ENCODE measurements at places on chromosomes 6 and 20. TPM values are rescaled to one million over a fixed set of nuclear protein-coding genes. Genes with fewer than 3 reads are reported as not detected.

The OVOL2 gene
- not detected for total RNA-seq

The MYBL2 gene
- total RNA-seq: 0.66 TPM

The SMOC2 gene
- total RNA-seq: 0.58 TPM

The KIF25 gene
- total RNA-seq: not detected

The MAP1LC3A gene
- 39.6 TPM for total RNA-seq

The SLC17A5 gene
- total RNA-seq: 13.9 TPM

The SLC26A8 gene
- 0.06 TPM for total RNA-seq

The SLC44A4 gene
- 0.09 TPM for total RNA-seq

The TRAPPC3L gene
- 0.12 TPM for total RNA-seq

The MOG gene
- not detected for total RNA-seq

The C20orf141 gene
- not detected for total RNA-seq

The GTSF1L gene
- not detected for total RNA-seq

The MICB gene
- total RNA-seq: 0.81 TPM

The ZC2HC1B gene
- not detected for total RNA-seq

The NR2E1 gene
- total RNA-seq: not detected

The PROKR2 gene
- not detected for total RNA-seq

The SMLR1 gene
- total RNA-seq: 46.4 TPM

The CEP250 gene
- total RNA-seq: 9.7 TPM

The ABCC10 gene
- 5.8 TPM for total RNA-seq

The RNF39 gene
- not detected for total RNA-seq

The EDN3 gene
- not detected for total RNA-seq

The SLC24A3 gene
- total RNA-seq: 0.24 TPM

The COX4I2 gene
- not detected for total RNA-seq

The CDSN gene
- not detected for total RNA-seq

The LCA5 gene
- total RNA-seq: 0.49 TPM
